GM19239 (cell line): ENCODE measurements at places on chromosomes 2 and 18.

DNA sequence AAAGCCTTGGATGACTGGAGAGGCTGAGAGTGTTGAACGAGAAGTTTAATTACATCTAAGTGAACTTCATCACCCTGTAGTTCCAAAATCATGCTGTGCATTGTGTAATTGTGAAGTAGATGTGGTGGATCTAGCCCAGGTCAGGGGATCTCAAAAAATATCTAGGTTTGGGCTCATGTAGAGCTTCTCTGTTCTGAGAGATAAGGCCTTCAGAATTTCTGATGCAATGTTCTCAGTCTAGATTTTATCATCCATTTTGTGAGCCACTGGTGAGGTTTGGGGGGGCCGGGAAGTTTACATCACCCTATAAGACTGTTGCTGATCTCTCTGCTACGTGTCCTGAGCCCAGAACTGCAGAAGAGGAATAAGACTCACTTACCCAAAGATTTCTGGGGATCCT lies 719.4 kb downstream of the SOCS6 start:
- no peak for DNase-seq

GRCh38 chr2:80969900-80970299 lies 665.3 kb upstream of the LRRTM1 start:
- no peak for DNase-seq

DNA sequence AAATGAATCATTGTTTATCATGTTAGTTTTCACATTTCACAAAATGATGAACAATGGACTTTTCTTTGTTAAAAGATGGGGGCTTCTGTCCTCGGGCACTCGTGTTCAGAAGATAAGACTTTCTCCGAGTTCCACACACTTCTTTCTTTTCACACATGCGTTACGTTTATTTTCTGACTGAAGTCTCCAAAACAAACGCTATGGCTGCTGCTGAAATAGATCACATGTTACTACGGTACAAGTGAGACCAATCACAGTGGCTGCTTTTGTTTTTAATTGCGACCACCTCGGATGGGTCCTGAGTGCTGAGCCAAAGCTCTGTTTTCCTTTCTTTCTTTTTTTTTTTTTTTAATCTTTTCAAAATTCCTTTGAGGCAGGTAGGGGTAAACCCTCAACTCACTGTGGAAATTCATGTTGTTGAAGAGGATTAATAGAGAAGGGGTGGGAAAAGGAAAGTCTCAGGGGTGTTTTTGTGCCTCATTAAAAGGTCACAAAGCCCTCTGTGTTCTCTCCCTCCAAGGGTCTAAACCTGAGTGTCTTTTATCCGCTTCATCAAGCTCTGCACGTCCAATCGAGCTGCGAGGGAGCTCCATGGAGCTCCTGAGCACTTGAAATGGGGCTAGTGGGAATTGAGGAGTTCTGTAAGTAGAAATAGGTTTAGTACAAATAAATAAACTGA lies 48.2 kb downstream of the ARL4C start:
- DNase-seq = no peak

GRCh38 chr2:61411109-61411508 lies 59.8 kb downstream of the USP34 start:
- no peak for DNase-seq

- no peak for DNase-seq
These were observed 131.0 kb downstream of the ZAP70 start for GRCh38 chr2:97844311-97844859.

- DNase-seq = no peak
These were observed 38.2 kb downstream of the FAM178B start for GRCh38 chr2:96947949-96948833.

- DNase-seq = no peak
These were observed 40.0 kb downstream of the LBH start for GRCh38 chr2:30271301-30271700.

DNA sequence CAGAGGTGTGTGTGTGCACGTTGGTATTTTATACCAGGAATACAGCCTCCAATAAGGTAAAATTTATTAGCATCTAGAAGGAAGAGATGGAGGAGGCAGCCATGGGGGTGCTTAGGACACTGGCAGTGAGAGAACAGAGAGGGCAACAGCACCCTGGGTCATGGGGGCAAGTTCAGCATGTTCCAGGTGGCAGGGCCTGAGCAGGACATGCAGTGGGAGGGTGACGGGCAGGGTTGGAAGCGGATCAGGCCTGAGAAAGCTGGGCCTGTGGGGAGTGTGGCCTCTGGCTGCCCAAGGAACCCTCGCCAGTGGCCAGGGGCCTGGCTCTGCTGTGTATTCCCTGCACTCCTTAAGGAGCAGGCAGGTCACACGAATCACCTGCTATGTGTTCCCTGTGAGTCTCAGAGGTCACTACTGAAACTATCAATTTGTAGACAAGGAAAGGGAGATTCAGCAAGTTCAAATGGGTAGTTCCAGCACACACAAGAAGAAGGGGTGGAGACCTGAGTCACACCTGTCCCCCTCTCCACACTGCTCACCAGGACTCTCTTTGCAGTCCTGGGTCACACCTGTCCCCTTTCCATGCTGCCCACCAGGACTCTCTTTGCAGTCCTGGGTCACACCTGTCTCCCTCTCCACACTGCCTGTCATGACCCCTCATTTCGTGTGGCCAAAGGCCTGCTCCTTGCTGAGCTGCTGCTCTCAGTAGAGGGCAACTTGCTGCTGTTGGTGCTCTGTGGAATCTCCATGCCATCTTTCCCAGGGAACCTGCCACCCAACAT lies 463.9 kb upstream of the HS6ST1 start:
- DNase-seq = no peak

DNA sequence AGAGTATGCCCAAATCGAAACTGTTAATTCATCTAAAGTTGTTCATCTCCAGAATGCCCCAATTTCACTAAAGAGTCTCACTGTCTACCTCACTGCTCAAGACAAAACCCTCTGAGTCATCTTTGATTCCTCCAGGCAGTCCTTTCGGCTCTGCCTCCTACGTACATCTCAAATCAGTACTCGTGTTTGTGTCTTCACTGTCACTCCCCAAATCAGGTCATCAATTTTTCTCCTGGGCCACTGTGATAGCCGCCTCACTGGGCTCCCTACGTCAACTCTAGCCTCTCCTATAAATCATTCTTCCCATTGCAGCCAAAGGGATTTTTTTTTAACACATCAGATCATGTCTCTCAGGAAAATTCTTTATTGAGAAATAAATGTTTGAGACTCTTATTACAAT lies 42.1 kb upstream of the TTC39C start:
- no peak for DNase-seq

GRCh38 chr2:74768401-74768914 lies 65.5 kb upstream of the HK2 start:
- DNase-seq = no peak

DNA sequence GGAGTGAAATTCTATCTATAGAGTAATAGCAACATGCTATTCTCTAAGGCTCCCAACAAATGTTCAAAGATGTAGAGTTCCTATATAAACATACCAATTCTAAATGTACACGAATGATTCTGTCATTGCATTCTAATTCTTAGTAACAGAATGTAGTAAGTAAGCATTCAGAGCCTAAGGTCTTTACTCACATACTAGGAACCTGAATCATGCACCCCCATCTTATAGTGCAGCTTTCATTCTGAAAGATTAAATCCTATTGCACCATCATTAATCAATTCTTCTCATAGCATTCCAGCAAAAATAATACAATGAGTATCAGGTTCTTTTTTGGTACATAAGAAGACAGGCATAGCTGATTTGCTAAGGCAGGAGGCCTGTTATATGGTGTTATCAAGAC lies 230.0 kb downstream of the NCKAP5 start:
- DNase-seq = no peak
